ENCODE measurements at places on chromosomes 11 and 22.

GRCh38 chr11:40787224-40787623, 672.2 kb downstream of the LRRC4C start:
- DNase-seq = no peak

DNA sequence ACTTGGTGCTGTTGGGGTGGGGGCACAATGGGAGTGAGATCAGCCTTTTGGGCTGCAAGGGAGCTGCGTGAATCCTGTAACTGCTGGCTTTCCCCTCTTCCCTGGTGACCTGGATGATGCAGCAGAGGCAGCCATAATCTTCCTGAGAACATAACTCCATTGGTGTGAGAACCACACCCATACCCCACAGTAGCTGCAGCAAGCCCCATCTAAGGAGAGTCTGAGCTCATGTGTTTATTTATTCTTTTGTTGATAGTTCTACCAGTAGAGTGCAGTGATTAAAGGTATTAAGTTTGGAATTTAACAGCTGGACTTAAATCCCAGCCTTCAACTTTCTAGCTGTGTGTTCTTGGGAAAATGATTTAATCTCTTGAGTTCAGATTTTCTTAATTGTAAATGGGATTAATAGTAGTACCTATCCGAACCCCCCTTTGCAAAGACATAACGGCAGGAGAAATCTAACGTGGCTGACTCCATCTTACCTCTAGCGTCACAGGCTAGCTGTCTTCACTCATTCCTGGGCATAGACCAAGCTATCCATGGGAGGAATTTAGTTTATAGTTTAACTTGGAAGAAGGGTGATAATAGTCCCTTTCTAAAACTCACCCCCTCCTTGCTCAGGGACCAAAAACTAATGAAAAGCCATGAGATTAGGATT, 385.0 kb upstream of the DDI1 start:
- no peak for DNase-seq

DNA sequence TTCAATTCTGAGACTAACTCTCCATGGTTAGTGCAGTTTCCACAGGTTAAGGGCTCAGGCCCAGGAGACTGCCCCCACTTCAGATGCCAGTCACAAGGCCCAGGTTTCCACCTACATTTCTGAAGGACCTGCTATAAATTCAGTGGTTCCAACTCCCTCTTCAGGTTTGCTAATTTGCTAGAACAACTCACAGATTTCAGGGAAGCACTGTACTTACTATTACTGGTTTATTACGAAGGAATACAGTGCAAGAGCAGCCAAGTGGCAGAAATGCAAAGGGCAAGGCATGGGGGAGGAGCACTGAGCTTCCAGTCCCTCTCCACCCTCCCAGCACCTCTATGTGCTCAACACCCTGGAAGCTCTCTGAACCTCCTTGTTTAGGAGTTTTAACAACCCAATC, 39.3 kb upstream of the SPON1 start:
- DNase-seq = no peak

DNA sequence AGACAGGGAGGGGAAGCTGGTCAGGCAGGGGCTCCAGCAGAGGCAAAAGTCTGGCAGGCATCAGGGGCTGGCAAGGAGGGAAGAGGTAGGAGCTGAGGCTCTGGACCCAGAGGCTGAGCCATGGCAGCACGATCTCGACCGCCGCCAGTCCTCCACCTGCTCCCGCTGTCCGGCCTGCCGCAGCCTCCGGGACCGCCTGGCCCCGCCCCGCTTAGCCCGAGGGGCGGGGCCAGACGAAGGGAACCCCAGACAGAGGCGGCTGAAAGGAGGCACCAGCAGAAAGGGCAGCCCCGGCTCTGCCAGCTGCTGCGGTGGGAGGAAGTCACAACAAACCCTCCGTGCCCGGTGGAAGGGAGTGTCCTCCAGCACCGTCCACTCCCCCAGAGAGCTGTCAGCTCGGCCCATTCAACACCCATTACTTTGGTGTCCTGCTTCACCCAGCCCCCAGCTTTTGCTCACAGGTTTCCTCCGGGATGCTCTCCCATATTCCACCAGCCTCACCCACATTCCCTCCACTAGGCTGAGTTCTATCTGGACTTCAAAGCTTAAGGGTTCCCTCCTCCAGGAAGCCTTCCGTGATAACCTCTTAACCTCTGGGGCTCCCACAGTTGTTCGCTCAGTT, at the start of gene MFNG:
Gene MFNG, minus strand, starts transcription at position 161 of the 622 bp plus-strand sequence. CDS start 207 bp downstream, outside the sequence.
- DNase-seq = peak; percentile 64

DNA sequence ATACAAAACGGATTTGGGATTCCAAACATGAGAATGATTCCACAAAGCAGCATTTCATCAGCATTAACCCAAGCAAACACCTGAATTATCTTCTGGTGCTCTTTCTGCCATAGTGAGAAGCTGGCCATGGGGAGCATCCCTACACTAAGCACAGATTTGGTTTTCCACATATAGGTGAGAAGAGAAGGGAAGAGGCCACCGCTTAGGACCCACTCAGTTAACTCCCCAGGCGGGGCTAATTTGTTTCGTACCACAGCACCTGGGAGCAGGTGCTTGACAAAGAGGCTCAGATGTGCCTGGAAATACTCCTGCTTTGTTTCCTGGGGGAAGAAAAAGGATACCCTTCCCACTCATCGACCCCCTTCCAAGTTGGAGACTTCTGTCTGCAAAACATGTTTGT, 64.2 kb downstream of the RAB30 start:
- no peak for DNase-seq

DNA sequence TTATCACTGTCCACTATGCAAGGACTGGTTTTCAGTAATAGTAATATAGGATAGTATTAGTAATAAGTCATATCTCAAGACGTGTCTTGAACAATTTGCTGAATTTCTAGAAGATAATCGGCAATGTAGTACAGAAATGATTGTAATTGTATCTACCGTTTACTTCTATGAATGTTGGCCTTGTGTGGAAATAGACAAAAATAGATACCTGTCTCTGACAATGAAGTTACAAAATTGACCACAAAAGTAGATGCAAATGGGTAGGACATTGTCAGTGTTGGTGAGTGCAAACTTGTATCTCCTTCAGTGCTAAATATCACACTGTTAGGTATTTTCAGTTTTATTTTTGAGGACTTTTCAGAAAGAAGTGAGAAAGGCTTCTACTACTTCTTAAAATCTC, 43.1 kb downstream of the SVIP start:
- DNase-seq = no peak

- no peak for DNase-seq
Measured at GRCh38 chr11:44525473-44526252, 39.8 kb upstream of the CD82 start.

GRCh38 chr22:43197271-43197941, 10.5 kb upstream of the TTLL12 start:
- no peak for DNase-seq

- DNase-seq = no peak
Measured at GRCh38 chr11:35103366-35104208, 35.4 kb upstream of the CD44 start.

DNA sequence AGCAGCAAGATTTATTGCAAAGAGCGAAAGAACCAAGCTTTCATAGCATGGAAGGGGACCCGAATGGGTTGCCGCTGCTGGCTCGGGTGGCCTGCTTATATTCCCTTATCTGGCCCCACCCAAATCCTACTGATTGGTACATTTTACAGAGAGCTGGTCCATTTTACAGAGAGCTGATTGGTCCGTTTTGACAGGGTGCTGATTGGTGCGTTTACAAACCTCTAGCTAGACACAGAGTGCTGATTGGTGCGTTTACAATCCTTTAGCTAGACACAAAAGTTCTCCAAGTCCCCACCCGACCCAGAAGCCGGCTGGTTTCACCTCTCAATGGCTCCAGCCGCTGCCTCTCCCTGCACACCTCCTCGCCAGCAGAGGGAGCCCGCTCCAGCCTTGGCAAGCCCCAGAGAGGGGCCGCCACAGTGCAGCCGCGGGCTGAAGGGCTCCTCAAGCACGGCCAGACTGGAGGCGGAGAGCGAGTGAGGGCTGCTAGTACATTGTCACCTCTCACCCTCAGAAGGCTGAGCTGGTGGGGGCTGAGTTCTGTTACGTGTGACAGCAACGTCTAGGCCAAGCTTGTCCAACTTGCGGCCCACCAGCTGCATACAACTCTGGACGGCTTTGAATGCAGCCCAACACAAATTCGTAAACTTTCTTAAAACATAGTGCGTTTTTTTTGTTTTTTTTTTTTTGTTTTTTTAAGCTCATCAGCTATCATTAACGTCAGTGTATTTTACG, 8.7 kb downstream of the PTH start:
- DNase-seq = peak; percentile 65

DNA sequence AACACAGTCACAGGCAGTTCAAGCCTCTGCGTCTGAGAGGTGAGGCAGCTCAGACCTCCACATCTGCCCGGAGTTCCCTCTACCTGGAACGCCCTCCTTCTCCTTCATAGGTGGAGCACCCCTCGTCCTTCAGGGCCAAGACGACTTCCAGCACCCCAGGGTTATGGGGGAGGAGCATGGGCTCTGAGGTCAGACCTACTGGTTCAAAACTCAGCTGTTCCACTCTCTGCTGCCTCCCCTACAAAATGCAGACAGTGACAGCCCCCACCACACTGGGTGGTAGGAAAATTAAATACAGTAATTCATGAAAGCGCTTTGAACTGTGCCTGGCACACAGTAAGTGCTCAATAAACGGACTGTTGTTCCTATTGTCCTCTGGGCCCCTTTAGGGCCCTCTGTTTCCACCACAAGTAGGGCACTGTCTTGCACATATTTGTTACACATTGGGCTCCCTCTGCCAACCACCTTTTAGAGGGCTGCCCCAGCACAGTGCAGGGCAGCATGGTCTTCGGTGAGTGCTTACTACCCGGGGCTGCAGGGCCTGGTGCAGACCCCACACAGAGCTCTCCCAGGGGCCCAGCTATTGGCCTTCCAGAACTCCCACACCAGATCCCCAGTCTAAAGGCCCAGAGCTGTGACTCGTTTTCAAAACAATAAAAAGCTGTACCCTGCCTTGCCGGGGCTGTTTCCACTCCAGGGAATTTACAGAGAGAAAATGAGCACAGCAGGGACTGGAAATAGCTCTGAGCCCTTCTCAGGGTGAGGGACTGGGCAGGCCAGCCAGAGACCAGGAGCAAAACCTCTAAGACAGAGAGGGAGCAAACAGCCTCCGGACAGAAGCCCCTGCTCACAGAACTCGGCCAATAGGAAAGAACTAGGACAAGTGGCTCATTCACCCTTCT, 2.5 kb downstream of the TMEM184B start:
- DNase-seq = no peak

GRCh38 chr22:50703726-50704509, 31.3 kb downstream of the SHANK3 start:
- no peak for DNase-seq

- no peak for DNase-seq
Measured at GRCh38 chr11:118918686-118919280, 6.9 kb downstream of the BCL9L start.

GRCh38 chr22:18013436-18013835, 10.9 kb downstream of the MICAL3 start:
- no peak for DNase-seq

DNA sequence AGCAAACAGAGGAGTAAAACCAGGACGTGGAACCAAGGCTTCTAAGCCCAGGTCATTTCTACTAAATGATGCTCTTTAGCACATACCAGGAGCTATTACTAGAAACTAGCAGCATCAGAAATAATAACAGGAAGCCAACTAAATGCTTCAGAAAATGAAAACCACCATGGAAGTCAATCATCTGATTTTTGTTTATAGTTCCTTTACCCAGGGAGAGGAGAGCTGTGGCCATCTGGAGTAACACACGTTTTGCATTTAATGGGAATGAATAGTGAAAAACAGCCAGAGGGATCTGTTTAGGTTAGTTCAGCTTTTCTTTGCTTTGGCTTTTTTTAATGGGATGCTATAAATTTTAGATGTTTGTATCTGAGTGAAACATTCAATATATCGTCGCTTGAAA, 250.7 kb upstream of the ARHGAP20 start:
- no peak for DNase-seq

- no peak for DNase-seq
Measured at GRCh38 chr11:115155320-115155719, 348.9 kb downstream of the CADM1 start.

DNA sequence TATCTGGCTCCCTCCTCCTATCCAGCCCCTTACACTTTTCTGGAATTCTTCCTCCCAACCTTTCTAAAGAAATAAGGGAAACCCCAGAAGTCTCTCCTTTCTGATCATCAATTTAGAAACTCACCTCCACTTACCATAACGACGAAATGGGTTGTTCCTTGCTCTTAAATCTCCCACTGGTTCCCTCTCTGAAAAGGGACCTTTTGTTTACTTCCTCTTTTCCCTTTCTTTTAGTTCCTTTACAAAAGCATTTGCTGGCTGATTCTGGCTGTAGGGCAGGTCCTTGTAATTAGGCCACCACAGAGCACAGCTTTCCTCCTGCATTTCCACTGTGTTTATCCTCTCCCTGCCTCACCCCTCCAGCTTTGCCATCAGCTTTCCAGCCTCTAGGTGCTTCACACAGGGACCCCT, 12.0 kb downstream of the JAML start:
- DNase-seq = no peak

DNA sequence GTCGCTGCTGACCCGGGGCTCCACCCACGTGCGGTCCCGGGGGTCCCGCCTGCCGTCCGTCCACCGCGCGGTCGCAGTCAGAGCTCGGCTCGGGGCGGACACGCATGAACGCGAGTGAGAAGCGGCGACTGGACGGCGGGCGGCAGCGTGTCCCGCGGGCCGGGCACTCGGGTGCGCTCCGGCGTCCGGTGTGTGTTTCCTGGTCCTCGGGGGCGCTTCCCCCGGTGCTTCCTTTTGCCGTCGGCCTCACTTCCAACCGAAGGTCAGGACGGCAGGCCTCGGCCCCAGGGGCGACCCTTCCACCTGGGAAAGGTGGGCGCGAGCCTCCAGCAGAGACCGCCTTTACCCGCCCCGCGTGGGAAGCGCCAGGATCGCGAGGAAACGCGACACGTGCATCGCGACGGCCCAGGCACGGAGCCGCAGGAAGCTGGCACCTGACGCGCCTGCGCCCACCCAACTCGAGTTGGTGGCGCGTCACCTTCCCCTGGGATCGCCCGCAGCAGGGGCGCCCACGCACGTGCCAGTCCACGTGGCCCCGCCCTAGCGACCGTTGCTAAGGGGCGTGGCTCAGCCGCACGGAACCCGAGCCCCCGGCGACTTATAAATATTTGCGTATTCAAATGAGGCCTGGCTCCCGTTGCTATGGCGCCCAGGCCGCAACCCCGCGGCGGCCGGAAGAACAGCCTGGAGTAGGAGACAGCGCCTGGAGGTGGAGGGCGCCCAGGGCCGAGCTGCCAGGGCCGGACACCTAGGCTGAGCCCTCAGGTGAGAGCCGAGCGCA, at the start of gene LRRC56:
Gene LRRC56, plus strand, starts transcription at position 687 of the 781 bp plus-strand sequence. CDS start 3,158 bp downstream, outside the sequence.
- DNase-seq = peak; percentile 87

GRCh38 chr11:67572747-67573419, 10.7 kb upstream of the GSTP1 start:
- DNase-seq = no peak

DNA sequence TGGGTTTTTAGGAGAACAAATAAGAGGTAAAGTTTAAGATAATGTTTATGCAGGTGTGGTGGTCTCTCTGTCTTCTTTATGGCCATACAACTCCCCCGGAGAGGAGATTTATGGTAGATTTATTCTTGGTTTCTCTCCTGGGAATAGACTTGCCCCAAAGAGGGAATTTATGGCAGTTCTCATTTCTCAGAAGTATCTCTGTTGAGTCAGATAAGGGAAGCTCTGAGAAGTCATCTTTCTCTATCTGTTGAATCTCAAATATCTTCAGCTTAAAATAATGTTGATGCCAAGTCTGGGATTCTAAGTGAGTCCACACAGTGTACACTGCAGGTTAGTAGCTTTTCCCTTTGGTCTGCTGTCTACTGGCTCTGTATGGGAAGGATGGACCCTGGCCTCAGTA, 276.4 kb upstream of the PLET1 start:
- DNase-seq = no peak
